ENCODE measurements at places on chromosomes 7 and 10. TPM values are rescaled to one million over a fixed set of nuclear protein-coding genes. Genes with fewer than 3 reads are reported as not detected.

DNA sequence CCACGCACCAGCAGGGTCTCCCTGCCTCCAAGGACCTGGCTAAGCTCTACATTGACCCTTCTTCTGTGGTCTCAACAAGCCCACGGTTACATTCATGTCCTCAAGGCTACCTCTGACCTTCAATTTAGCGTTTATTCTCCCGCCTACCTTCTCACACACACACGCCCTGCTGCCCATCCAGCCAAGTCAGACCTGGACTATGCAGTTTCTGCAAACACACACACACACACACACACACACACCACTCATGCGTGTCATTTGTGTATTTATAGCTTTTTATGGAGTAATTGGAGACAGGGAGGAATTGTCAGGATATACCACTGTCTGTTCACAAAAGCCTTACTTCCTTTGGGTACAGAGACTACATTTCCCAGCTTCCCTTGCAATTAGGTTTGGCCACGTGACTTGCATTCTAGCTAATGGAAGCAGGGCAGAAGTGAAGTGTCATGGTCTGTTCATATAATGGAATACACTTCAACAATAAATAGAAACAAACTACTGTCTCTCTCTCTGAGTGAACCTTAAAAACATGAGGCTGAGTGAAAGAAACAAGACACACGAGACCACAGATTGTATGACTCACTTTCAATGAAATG lies 53.8 kb upstream of the CPXM2 start:
- no peak overlapping the region for H3K4me3 ChIP-seq
- no peak overlapping the region for H3K27ac ChIP-seq
- H3K27me3 ChIP-seq: no peaks in the 10 kb centered on the region
- no peaks in the 10 kb centered on the region for H3K4me1 ChIP-seq

The MYL10 gene
- not detected for total RNA-seq

The PTF1A gene
- total RNA-seq: not detected

DNA sequence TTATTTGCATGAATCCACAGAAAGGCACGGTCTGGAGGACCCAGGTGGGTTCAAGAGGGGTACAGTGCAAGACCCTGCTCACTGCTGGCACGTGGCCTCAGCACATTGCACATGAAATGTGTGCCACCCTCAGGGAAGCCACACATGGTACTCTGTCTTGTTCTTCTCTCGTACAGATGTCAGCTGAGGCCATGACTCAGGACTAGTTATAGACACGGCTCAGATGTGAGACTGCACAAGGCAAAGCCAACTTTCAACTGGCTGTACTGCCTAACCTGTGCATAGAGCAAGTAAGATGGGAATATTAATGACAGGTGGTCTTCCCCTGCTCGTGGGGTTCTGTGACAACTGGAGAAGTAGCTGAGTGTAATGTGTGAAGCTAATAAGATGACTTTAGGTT lies 249.4 kb upstream of the CTBP2 start:
- no peak for DNase-seq

- H3K36me3 ChIP-seq: no peaks in the 10 kb centered on the region
- no peaks in the 10 kb centered on the region for H3K27me3 ChIP-seq
- H3K4me3 ChIP-seq: no peak overlapping the region
- peaks cover 16% of the 10 kb centered on the region for H3K4me1 ChIP-seq
These were observed 94.0 kb downstream of the GRK5 start for GRCh38 chr10:119301397-119301796.

The CCDC172 gene
- total RNA-seq: not detected

DNA sequence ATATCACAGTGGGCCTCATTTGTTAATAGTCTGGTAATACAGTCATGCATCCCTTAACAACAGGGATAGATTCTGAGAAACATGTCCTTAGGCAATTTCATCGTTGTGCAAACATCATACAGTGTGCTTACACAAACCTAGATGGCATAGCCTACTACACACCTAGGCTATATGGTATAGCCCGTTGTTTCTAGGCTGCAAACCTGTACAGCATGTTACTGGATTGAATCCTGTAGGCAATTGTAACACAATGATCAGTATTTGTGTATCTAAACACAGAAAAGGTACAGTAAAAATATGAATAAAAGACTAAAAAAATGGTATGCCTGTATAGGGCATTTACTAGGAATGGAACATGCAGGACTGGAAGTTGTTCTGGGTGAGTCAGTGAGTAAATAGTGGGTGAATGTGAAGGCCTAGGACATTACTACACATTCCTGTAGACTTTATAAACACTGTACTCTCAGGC lies 12.0 kb upstream of the RHOBTB1 start:
- no peaks in the 10 kb centered on the region for H3K4me1 ChIP-seq
- no peaks in the 10 kb centered on the region for H3K36me3 ChIP-seq
- H3K27me3 ChIP-seq: no peaks in the 10 kb centered on the region
- no peak overlapping the region for H3K4me3 ChIP-seq

The LLCFC1 gene
- total RNA-seq: not detected

DNA sequence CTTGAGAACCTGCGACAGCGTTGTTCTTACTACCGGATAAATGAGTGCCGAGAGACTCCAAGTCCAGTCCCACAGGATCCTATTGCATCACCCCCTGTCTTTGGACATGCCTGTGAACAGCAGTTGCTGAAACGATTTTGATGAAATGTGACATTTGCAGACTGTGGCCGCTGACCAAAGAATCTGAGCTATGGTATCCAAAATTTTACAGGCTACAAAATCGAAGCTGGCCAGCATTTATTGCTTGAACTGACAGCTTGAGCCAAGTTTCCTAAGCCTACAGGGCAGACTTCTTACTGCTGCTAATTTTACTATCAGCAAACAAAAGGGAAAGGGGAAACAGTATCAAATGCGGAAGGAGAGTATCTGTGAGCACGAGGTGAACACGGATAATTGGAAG lies 12.1 kb upstream of the NPVF start:
- no peaks in the 10 kb centered on the region for H3K36me3 ChIP-seq
- no peak overlapping the region for H3K27ac ChIP-seq
- DNase-seq: peak; percentile 67
- no peaks in the 10 kb centered on the region for H3K4me1 ChIP-seq
- no peak overlapping the region for H3K4me3 ChIP-seq
- H3K27me3 ChIP-seq: no peaks in the 10 kb centered on the region

- no peak for DNase-seq
- no peak overlapping the region for H3K27ac ChIP-seq
- H3K27me3 ChIP-seq: peaks cover 28% of the 10 kb centered on the region
- H3K4me1 ChIP-seq: peaks cover 5% of the 10 kb centered on the region
These were observed 3.0 kb downstream of the IRF5 start for GRCh38 chr7:128940494-128941322.

GRCh38 chr10:36048236-36048635 lies 406.1 kb upstream of the FZD8 start:
- H3K36me3 ChIP-seq: no peaks in the 10 kb centered on the region
- no peaks in the 10 kb centered on the region for H3K27me3 ChIP-seq
- H3K27ac ChIP-seq: no peak overlapping the region
- no peak overlapping the region for H3K4me3 ChIP-seq

GRCh38 chr10:4708123-4708759 lies 117.8 kb upstream of the AKR1E2 start:
- no peaks in the 10 kb centered on the region for H3K27me3 ChIP-seq
- H3K27ac ChIP-seq: no peak overlapping the region

DNA sequence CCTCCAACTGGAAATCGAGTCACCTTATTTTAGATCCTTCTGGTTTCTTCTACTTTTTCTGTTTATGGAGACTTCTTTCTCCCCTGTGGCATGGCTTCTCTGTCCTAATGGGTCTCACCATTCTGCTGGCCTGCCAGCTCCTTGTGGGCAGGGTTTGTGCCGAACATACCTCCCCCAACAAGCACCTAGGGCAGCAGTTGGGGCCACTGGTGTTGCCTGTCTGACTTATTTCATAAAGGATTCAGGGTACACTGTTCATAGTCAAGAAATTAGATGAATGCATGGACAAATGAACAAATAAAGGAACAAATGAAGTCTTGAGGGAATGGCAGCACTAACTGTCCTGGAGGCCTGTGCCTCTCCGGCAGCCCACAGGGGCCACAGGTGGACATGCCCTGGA lies 55.6 kb upstream of the DOCK1 start:
- no peak for DNase-seq
- H3K4me1 ChIP-seq: no peaks in the 10 kb centered on the region
- no peaks in the 10 kb centered on the region for H3K27me3 ChIP-seq
- H3K36me3 ChIP-seq: no peaks in the 10 kb centered on the region
- H3K4me3 ChIP-seq: no peak overlapping the region

- no peak for DNase-seq
- no peaks in the 10 kb centered on the region for H3K27me3 ChIP-seq
- no peaks in the 10 kb centered on the region for H3K36me3 ChIP-seq
- H3K27ac ChIP-seq: no peak overlapping the region
- H3K4me3 ChIP-seq: no peak overlapping the region
These were observed 49.3 kb upstream of the ZNF716 start for GRCh38 chr7:57400531-57401155.

DNA sequence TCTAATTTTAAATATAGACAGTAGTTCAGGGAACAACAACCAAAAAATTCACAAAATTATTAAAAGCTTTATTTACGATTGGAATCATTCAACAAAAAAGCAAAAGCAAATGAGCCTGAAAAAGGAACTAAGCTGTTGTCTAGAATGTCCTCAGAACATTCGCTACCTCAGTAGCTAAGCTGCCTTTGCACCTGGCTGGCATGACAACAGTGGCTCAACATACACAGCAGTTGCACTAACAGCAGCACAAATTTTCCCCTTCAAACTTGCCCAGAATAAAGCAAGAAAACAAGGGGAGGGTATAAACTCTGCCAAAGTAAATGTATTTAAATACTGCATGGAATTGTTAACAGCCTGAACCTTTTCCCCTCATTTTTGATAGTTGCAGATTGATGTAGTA lies 70.4 kb upstream of the GRID1 start:
- no peaks in the 10 kb centered on the region for H3K27me3 ChIP-seq
- DNase-seq: no peak
- H3K4me1 ChIP-seq: peaks cover 12% of the 10 kb centered on the region
- no peak overlapping the region for H3K4me3 ChIP-seq
- H3K27ac ChIP-seq: no peak overlapping the region
- peaks cover 55% of the 10 kb centered on the region for H3K36me3 ChIP-seq

The RASA4 gene
- total RNA-seq: 329 TPM

The TRIM74 gene
- not detected for total RNA-seq

The AMZ1 gene
- total RNA-seq: not detected

DNA sequence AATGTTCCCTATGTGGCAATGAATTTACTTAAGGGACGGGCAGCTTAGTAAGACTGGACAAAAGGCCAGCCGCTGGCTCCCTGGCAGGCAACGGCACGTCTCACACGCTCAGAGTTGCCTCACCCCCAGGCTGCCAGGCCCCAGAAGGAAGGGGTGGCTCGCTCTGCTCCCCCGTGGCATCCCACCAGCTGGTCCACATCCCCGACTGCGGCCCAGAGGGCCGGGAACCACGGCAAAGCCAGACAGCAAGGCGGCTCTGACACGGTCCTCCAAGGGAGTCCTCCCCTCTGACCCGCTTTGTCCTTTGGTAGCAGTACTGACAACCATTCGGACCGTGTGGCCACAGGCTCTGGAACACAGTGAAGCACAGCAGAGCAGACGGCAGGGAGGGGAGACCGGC lies 34.1 kb downstream of the NUDT1 start:
- no peaks in the 10 kb centered on the region for H3K4me1 ChIP-seq
- H3K27me3 ChIP-seq: no peaks in the 10 kb centered on the region
- H3K27ac ChIP-seq: no peak overlapping the region
- no peaks in the 10 kb centered on the region for H3K36me3 ChIP-seq
- H3K4me3 ChIP-seq: no peak overlapping the region

DNA sequence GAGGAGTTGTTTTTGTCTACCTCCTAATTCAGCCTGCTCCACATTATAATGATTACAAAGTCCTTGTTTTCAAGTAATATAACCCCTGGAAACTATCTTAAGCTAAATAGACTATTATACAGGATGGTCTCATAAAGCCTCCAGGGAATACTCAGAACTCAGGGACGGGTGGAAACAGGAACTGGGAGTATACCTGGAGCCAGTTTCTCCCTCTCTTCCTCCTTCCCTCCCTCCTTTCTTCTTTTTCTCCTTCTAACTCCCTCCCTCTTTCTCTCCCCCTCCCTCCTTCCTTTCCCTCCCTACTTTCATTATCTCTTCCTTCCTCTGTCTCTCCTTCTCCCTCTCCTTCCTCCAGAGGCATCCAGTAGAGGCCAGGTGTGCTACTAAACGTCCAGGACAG lies 76.2 kb upstream of the PRR15 start:
- no peaks in the 10 kb centered on the region for H3K36me3 ChIP-seq
- no peaks in the 10 kb centered on the region for H3K27me3 ChIP-seq
- DNase-seq: no peak
- H3K4me1 ChIP-seq: no peaks in the 10 kb centered on the region
- no peak overlapping the region for H3K4me3 ChIP-seq
- H3K27ac ChIP-seq: no peak overlapping the region

GRCh38 chr10:42877496-42878030 lies 95.0 kb downstream of the BMS1 start:
- no peaks in the 10 kb centered on the region for H3K36me3 ChIP-seq
- no peak overlapping the region for H3K27ac ChIP-seq
- no peak for DNase-seq
- H3K4me1 ChIP-seq: no peaks in the 10 kb centered on the region
- no peak overlapping the region for H3K4me3 ChIP-seq

GRCh38 chr10:48552946-48553564 lies 51.8 kb downstream of the ARHGAP22 start:
- no peaks in the 10 kb centered on the region for H3K4me1 ChIP-seq
- H3K4me3 ChIP-seq: no peak overlapping the region
- H3K27ac ChIP-seq: no peak overlapping the region
- H3K36me3 ChIP-seq: no peaks in the 10 kb centered on the region
- H3K27me3 ChIP-seq: no peaks in the 10 kb centered on the region
- DNase-seq: no peak

- no peaks in the 10 kb centered on the region for H3K27me3 ChIP-seq
- no peak for DNase-seq
- peaks cover 33% of the 10 kb centered on the region for H3K4me1 ChIP-seq
- no peak overlapping the region for H3K27ac ChIP-seq
These were observed 51.4 kb downstream of the SH3PXD2A start for GRCh38 chr10:103803941-103804340.

All from gastrocnemius medialis (tissue), 4 donors.